Inflammatory macrophage (primary cell): ENCODE measurements at places on chromosomes 11 and 22.

GRCh38 chr11:131859538-131860210, 489.3 kb downstream of the NTM start:
- DNase-seq, result no peak

- no peak for DNase-seq
Measured at GRCh38 chr22:24137595-24137994, 43.7 kb upstream of the SUSD2 start.

DNA sequence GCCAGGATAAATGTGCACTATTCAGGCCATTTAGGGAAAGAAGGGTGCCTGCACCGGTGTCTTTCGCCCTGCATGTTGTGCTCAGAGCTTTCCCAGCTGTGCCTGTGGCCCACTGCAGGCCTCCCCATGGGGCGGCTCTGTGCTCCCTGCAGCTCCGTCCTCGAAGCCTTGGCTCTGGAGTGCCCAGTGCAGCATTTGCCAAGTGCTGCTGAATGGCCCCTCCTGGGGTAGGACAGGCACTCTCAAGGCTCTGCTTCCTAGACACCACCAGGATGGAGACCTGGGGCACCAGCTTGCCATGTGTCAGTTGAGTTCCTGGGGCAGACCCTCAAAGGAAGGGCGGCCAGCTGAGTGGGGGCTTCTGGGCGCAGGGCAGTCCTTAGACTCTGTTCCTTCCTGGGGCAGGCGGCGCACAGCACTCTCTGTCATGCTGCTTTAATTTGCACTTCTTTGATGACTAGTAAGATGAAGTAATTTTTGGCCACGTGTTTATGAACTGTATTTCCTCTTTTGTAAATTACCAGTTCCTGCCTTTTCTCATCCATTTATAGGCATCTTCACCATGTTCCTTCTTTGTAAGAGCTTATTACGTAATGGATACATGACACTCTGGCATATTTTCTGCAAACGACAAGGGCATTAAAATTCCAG, 32.1 kb upstream of the GNB1L start:
- DNase-seq, result peak; percentile 98

GRCh38 chr11:132337819-132338416, 967.5 kb downstream of the NTM start:
- DNase-seq, result no peak

GRCh38 chr22:36986242-36986821, 32.9 kb downstream of the TST start:
- peak; percentile 51 for DNase-seq

DNA sequence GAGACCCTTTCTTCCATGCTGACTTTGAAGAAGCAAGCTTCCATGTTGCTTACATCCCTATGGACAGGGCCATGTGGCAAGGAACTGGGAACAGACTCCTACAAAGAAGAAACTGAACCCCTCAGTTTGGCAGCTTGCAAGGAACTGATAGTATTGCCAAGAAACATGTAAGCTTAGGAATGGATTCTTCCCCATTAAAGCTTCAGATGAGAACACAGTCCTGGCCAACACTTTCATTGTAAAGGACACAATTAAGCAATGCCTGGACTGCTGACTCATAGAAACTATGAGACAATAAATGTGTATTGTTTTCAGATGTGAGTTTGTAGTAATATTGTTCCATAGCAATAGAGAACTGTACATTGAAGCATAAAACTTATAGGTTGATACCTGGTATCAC, 82.4 kb downstream of the AASDHPPT start:
- DNase-seq, result no peak

GRCh38 chr11:89267660-89268302, 90.1 kb downstream of the TYR start:
- DNase-seq, result no peak

- DNase-seq, result no peak
Measured at GRCh38 chr11:86765203-86765602, 35.1 kb upstream of the PRSS23 start.

GRCh38 chr11:28144808-28145207, 36.6 kb downstream of the METTL15 start:
- DNase-seq, result no peak

DNA sequence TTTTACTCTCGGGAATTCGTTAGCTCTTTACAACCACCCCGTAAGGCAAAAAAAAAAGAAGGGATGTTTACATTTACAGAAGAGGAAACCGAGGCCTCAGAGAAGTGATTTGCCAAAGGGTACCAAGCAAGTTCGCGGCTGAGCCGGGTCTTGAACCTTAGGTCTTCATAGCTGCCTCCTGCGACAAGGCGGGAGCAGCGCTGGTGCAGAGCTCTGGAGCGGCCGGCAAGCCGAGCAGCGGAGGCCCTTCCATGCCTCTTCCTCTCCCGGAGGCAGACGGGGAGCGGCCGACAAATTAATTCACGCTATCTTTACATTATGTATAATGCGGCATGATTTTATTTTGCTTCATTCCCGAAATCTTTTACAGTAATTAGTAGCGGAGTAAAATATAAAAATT, 536.3 kb downstream of the INSC start:
- no peak for DNase-seq

GRCh38 chr11:131372234-131372962, 2.0 kb downstream of the NTM start:
- DNase-seq, result no peak

- no peak for DNase-seq
Measured at GRCh38 chr11:45313171-45313865, 27.2 kb upstream of the SYT13 start.

DNA sequence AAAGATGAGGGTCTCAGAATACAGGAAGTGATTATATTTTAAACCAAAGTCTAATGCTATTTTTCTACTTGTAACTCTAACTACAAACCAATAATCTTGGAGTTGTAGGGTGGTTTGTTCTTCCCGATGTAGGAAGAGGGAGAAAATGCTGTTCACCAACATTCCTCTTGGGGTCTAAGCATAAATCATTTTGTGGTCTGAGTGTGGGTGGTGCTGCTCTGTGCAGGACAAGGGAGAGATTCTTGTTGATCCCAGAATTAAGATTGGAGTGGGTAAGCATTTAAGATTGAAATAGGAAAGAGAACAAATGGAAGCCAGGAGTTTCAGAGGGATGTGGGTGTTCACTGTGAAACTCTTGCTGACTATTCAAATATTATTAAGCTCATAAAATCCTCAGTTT, 38.6 kb upstream of the MMP13 start:
- DNase-seq, result no peak

GRCh38 chr11:78311702-78312371, 105.8 kb downstream of the GAB2 start:
- no peak for DNase-seq

DNA sequence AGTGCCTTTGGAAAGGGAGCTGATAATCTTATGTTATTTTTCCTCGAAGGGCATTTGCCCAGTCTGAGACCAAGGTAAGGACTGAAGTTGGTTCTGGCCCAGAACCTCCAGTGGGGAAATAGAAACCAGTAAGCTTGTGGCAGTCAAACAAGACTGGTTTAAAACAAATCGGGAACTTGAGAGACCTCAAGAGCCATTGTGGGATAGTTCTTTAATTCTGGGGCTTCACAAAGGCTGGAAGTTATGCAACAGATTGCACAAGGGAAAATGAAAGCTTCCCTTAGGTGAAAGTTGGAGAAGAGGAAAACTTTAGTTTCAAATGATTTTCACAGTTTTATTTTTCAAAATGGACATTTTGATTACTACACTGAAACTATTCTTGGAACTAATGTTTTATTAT, 33.5 kb upstream of the RAB38 start:
- DNase-seq, result peak; percentile 70

DNA sequence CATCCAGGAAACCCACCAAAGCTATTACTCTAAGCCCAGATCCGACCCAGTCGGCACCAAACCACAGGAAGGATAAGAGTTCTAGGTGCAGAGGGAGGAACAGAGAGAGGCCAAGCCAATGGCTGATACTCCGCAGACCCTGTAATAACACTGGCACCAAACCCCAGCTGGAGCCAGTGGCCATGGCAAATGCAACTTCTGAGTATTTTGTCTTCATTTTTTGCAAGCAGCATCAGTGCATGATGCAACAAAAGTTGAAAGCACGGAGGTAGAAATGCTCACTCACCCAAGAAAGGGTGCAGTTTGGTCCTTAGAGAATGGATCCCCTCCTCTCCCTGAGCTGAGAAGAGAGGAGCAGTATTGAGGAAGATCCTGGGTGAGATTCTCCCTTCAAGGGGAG, 2.8 kb downstream of the TMEM121B start:
- DNase-seq, result no peak

DNA sequence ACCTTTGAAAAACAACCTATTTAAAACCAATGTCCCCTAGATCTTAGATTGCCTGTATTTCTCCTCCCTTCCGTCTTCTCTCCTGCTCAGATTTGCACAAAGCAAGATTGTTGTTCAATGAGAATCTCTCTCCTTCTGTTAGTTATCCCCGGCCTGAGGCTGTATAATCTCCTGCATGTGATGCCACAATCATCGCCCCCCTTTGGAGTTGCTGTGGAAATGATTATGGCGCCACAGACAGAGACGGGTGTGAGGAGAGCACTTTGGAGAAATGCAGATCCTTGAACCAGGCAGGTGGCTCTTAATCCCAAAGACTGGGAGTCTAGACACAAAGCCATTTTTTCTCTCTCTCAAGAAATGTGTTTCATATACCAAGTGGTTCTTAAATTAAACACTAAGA, 941.3 kb downstream of the OPCML start:
- DNase-seq, result no peak

DNA sequence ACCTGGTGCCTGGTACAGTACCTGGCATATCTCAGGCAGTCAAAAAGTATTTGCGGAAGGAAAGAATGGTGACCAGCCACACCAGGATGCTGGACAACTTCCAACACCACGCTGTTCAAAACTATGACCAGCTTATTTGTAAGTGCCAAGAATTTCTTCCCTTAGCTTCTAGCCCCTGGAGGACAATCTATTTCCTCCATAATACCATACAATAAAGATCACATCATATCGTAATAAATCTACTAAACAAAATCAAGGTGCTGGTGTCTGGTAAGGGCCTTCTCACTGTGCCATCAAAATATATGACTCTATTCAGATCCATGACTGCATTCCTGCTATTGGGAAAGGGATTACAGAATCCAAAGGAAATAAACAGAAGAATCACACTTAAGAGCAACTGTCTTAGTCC, 51.5 kb downstream of the ALG9 start:
- no peak for DNase-seq

- no peak for DNase-seq
Measured at GRCh38 chr11:116255321-116255953, 517.4 kb downstream of the BUD13 start.

GRCh38 chr11:20397281-20397680, 9.8 kb downstream of the PRMT3 start:
- peak; percentile 40 for DNase-seq

GRCh38 chr11:75474878-75475766, 42.1 kb upstream of the KLHL35 start:
- DNase-seq, result peak; percentile 21

DNA sequence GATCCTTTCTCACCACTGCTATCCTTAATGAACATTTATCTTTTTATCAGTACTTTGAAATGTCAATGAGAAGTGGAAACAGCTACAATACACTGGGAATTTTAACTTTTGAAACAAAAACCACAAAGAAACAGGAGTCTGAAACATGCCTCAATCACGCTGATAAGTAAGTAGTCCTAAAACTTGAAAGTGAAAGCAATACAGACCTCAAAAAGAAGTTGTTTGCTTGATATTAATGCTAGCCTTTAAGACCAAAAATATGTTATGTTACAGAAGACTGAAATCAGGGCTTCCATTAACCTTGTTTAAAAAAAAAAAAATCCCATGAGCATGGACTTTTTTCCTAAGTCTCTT, 21.3 kb downstream of the PHF21A start:
- DNase-seq, result no peak

- DNase-seq, result no peak
Measured at GRCh38 chr11:96126917-96127595, 203.1 kb upstream of the MTMR2 start.

GRCh38 chr11:86623041-86623621, 49.3 kb downstream of the ME3 start:
- DNase-seq, result no peak

DNA sequence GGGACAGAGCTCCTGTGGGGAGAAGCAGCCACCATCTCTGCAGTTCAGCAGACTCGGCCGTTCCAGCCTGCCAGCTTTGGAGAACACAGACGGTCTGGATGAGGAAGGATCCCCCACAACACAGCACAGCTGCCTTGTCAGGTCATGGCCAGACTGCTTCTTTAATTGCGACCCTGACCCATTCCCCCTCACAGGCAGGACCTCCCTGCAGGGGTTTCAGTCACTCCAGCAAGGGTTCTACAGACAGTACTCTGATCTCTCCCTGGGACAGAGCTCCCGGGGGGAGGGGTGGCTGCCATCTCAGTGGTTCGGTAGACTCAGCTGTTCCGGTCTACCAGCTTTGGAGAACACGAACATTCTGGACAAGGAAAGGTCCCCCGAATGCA, 173.5 kb downstream of the TTC28 start:
- no peak for DNase-seq

DNA sequence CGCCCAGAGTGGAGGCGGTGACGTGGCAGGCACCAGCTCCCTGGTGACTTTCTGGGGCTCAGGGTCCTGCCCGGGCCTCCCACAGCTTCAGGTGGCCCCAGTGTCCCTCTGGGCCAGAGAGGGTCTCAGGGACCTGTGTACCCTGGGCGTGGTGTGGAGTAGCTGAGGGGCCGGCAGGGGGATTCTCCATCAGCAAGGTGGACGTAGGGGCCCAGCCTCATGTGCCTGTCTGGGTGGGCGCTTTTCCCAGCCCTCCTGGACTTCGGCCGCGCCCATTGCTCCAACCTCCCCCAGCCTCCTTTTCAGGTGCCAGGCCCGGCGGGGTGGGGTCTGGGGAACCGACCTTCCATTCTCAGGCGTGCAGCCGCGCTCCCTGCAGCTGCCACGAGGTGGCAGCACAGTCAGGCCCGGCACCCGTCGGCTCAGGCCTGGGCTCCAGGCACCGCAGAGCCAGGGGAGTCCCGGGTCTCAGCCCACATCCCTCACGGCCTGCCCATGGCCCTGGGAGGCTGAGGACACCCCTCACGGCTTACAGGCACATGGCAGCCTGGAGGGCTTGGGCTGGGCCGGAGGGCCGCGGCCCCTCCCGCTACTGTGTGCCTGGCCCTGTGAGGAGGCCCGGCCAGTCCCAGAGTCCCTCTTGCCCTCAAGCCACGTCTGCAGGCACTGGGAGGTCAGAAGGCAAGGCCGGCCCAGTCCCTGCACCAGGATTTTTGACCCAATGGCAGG, 19.9 kb upstream of the MUC5B start:
- DNase-seq, result peak; percentile 33

DNA sequence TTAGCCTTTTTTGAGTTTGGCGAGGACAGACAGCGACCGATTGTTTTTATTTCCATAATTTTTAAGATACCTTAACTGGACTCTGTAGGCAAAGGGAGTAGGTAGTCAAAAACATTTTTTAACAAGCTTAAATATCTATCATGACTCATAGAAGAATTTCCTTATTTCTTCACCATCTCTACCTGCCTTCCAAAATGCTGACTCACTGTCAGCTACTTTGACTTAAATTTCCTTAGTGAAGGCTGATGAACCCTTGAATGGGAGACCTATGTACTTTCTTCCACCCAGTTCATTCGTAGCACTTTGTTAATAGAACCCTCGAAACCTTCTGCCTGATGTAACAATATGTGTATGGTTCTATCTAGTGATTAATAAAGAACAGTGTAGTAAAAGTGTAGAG, 1.1 kb upstream of the MTMR2 start:
- DNase-seq, result no peak
